ENCODE measurements at places on chromosomes 2 and 18. TPM values are rescaled to one million over a fixed set of nuclear protein-coding genes. Genes with fewer than 3 reads are reported as not detected.
A peak's percentile ranks its signal among the peaks of the same experiment; 100 is the strongest.

Gene ANKRD44
- total RNA-seq = 18.2 TPM

Gene LYG2
- not detected for total RNA-seq

Gene PLCD4
- total RNA-seq = 0.05 TPM

Gene C1QL2
- not detected for total RNA-seq

Gene TUBA3E
- total RNA-seq = not detected

Gene NPPC
- not detected for total RNA-seq

Gene TSN
- 18.3 TPM for total RNA-seq

Gene HOXD9
- not detected for total RNA-seq

Gene SLC16A14
- total RNA-seq = 0.79 TPM

DNA sequence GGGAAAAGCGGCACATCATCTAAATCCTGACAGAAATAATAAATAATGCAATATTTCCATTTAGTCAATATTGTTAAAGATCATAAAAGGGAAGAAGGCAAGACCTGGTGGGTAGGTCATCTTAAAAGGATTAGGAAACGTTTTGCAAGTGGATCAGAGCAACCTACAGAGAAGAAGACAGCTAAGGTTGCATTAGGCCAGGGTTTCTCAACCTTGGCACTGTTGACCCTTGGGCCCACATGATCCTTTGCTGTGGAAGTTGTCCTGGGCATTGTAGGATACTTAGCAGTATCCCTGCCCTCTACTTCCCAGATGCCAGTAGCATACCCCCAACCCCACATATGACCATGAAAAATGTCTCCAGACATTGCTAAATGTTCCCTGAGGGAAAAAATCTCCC, 55.0 kb downstream of the KLF7 start:
- no peaks in the 10 kb centered on the region for H3K27me3 ChIP-seq
- H3K27ac ChIP-seq = no peak overlapping the region

DNA sequence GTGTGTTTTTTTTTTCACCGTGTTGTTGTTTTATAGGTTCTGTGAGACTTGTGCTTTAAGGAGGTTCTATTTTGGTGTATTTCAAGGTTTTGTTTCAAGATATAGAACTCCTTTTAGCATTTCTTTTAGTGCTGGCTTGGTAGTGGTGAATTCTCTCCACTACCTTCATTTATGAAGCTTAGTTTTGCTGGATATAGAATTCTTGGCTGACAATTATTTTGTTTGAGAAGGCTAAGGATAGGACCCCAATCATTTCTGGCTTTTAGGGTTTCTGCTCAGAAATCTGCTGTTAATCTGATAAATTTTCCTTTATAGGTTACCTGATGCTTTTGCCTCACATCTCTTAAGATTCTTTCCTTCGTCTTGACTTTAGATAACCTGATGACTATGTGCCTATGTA, 66.8 kb downstream of the MSTN start:
- no peak overlapping the region for H3K27ac ChIP-seq
- no peaks in the 10 kb centered on the region for H3K27me3 ChIP-seq
- no peaks in the 10 kb centered on the region for H3K36me3 ChIP-seq
- DNase-seq = no peak
- no peaks in the 10 kb centered on the region for H3K4me1 ChIP-seq

DNA sequence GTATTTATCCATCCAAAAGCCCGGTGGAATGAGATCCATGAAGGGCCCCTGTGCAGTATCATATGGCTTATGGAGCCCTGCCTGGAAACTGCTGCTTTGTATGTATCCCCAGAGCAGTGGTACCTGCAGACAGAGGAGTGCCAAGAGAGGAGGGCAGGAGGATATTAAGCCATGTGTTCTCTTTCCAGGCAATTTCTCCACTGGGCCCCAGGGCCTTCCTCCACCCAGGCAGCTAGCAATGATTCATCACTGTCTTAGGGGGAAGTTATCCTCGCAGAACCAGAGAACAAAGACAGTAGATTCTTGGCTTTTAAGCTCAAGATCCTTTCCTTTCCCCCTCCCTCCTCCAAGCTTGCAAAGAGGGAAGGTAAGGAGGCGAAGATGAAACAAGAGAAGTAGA, 98.1 kb downstream of the LRRC30 start:
- no peak overlapping the region for H3K4me3 ChIP-seq
- no peak for DNase-seq
- H3K36me3 ChIP-seq = no peaks in the 10 kb centered on the region
- H3K4me1 ChIP-seq = no peaks in the 10 kb centered on the region
- no peak overlapping the region for H3K27ac ChIP-seq

- no peak overlapping the region for H3K27ac ChIP-seq
- H3K27me3 ChIP-seq = no peaks in the 10 kb centered on the region
- H3K4me1 ChIP-seq = peaks cover 6% of the 10 kb centered on the region
- H3K36me3 ChIP-seq = no peaks in the 10 kb centered on the region
- no peak overlapping the region for H3K4me3 ChIP-seq
These were observed 1.4 kb upstream of the UXS1 start for GRCh38 chr2:106195456-106195855.

GRCh38 chr2:240840435-240841060, 20.5 kb upstream of the KIF1A start:
- peak; percentile 64 for DNase-seq
- no peak overlapping the region for H3K27ac ChIP-seq
- H3K4me3 ChIP-seq = no peak overlapping the region

- no peak overlapping the region for H3K4me3 ChIP-seq
- H3K27me3 ChIP-seq = no peaks in the 10 kb centered on the region
These were observed 426.0 kb upstream of the CRIM1 start for GRCh38 chr2:35929551-35929950.

GRCh38 chr2:85165088-85165690, 32.0 kb downstream of the TCF7L1 start:
- no peak for DNase-seq
- no peak overlapping the region for H3K27ac ChIP-seq
- H3K4me1 ChIP-seq = peaks cover 7% of the 10 kb centered on the region
- H3K4me3 ChIP-seq = no peak overlapping the region
- H3K36me3 ChIP-seq = no peaks in the 10 kb centered on the region
- H3K27me3 ChIP-seq = no peaks in the 10 kb centered on the region

DNA sequence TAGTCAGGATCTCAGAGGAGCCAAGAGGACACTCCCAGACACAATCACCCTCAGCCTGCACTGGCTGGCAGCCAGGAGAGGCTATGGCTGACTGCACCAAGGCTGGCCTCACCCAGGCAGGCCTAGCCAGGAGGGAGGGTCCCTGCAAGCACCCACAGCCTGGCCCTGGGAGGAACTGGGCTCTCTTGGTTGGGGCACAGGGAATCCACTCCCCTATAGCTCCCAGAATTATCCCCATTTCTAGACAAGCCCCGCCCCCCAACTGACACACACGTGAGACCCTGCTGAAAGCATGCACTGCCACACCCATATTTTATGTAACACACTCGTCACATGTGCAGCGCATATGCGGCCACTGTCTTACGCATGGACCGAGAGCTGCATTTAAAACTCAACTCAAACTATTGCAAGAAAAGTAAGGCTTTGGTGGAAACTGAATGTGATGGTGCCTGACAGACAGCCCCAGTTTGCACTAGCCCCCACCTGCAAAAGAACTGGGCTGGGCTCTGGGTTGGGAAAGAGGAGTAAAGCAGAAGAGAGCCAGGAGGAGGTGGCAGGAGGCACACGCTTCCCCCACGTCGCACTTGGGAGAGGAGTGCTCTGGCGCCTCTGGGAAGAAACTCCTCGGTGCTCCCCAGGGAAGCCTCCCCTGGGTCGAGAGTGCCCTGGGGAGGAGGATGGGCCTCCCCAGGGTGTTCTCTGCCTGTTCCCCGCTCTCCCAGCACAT, 28.9 kb upstream of the ARHGEF4 start:
- no peak for DNase-seq
- no peaks in the 10 kb centered on the region for H3K27me3 ChIP-seq
- no peaks in the 10 kb centered on the region for H3K36me3 ChIP-seq
- no peaks in the 10 kb centered on the region for H3K4me1 ChIP-seq
- no peak overlapping the region for H3K27ac ChIP-seq
- H3K4me3 ChIP-seq = no peak overlapping the region

DNA sequence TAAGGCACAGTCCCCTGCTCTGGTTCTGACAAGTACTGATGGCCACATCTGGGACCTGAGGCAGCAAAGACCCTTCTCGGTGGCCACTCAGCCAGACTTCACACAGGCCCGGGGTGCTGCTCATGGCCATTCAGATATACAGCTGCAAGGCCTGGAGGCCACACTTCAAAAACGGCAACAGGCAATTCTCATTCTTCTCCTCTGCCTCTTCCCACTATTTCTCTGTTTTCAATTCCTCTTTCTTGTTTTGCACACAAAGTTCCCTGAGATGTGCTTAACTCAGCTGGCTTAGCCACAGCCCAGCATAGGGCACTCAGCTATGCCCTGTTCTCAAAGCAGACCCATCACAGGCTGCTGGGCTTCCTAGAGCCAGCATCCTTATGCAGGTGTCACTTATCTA, 29.9 kb downstream of the PTPN18 start:
- no peak overlapping the region for H3K27ac ChIP-seq
- no peak for DNase-seq
- H3K4me1 ChIP-seq = peaks cover 8% of the 10 kb centered on the region
- H3K4me3 ChIP-seq = no peak overlapping the region

- H3K27ac ChIP-seq = no peak overlapping the region
- no peaks in the 10 kb centered on the region for H3K4me1 ChIP-seq
- no peaks in the 10 kb centered on the region for H3K27me3 ChIP-seq
- no peak overlapping the region for H3K4me3 ChIP-seq
- DNase-seq = no peak
These were observed 26.3 kb downstream of the CAPG start for GRCh38 chr2:85383850-85384249.

DNA sequence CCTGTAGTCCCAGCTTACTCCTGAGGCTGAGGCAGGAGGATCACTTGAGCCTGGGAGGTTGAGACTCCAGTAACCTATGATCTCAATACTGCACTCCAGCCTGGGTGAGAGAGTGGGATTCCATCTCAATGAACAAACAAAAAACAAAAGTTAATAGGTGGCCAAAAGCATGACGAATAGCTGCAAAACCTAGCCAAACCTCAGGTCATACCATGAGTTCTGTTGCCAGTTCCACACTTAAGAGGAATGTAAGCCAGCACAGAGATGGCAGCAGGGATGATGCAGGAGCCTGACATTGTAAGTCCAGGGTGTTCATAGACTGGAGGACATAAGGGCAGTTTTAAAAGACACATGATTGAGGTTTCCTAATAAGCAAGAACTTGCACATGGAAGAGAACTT, 55.3 kb upstream of the RMDN2 start:
- no peaks in the 10 kb centered on the region for H3K36me3 ChIP-seq
- H3K27ac ChIP-seq = no peak overlapping the region
- no peak for DNase-seq
- H3K4me1 ChIP-seq = no peaks in the 10 kb centered on the region
- no peaks in the 10 kb centered on the region for H3K27me3 ChIP-seq

GRCh38 chr18:59423259-59423658, 64.2 kb upstream of the LMAN1 start:
- no peaks in the 10 kb centered on the region for H3K36me3 ChIP-seq
- H3K27ac ChIP-seq = no peak overlapping the region
- no peaks in the 10 kb centered on the region for H3K4me1 ChIP-seq
- H3K4me3 ChIP-seq = no peak overlapping the region
- no peak for DNase-seq

DNA sequence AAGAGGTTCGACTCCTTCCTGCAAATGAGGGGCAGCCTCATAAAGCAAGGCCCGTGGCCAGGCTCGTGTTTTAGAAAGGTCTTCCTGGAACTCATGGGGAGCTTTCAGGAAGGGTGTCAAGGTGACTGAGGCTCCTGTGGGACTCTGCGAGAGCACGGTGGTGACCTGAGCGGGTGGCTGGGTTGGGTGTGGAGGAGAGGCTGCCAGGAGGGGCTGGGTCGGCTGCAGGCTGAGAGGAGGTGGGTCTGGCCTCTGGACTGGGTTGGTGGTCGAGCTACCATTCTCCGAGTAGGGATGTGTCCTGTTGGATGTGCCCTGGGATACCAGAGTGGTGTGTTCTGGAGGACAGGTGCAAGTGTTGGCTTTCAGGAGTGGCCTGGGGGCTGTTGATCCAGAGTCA, 86.4 kb downstream of the DGKD start:
- H3K4me1 ChIP-seq = no peaks in the 10 kb centered on the region
- no peak overlapping the region for H3K4me3 ChIP-seq
- no peak for DNase-seq
- H3K36me3 ChIP-seq = peaks cover 26% of the 10 kb centered on the region
- H3K27me3 ChIP-seq = no peaks in the 10 kb centered on the region

DNA sequence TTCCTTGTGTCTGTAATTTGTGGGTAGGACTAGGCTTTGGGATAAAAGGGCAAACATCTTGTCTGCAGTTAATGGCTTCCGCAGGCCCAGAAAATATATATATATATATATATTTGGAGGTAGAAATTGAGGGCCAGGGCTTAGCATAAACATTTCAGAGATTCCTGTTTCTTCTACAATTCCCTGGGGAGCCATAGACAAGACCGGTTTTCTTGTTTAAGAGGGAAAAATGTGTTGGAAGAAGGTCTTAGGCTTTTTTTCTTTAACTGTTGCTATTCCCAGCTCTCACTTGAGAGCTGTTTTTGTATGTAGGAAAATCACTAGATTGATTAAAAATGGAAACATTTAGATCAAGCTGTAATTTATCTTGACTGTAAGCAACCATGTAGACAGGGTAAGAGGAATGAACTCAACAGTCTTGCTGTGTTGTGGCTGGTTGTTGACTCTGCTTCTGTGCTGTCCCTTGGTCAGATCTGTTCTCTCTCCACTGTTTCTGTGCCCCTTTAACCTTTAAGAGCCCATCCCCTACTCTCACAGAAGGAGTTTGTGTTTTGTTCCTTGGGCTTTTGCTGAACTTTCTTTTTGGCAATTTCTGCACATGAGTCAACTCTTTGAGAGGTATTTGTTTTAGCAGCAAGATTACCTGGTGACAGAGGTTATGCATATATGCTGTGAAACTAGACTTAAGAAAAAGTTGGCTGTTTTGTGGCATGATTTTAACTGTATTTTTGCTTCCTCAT, 58.3 kb downstream of the EFEMP1 start:
- H3K4me3 ChIP-seq = no peak overlapping the region
- no peaks in the 10 kb centered on the region for H3K4me1 ChIP-seq
- H3K27ac ChIP-seq = no peak overlapping the region

- H3K27me3 ChIP-seq = no peaks in the 10 kb centered on the region
- no peak overlapping the region for H3K27ac ChIP-seq
- H3K4me3 ChIP-seq = no peak overlapping the region
- DNase-seq = no peak
- no peaks in the 10 kb centered on the region for H3K36me3 ChIP-seq
- no peaks in the 10 kb centered on the region for H3K4me1 ChIP-seq
These were observed 258.8 kb downstream of the CYP26B1 start for GRCh38 chr2:71888751-71889445.

- H3K4me1 ChIP-seq = no peaks in the 10 kb centered on the region
- DNase-seq = no peak
- H3K27ac ChIP-seq = no peak overlapping the region
- H3K36me3 ChIP-seq = no peaks in the 10 kb centered on the region
- H3K4me3 ChIP-seq = no peak overlapping the region
- no peaks in the 10 kb centered on the region for H3K27me3 ChIP-seq
These were observed 144.3 kb upstream of the TFPI start for GRCh38 chr2:187698374-187699110.

GRCh38 chr2:127044165-127044718, 62.7 kb downstream of the BIN1 start:
- no peak overlapping the region for H3K27ac ChIP-seq
- DNase-seq = no peak
- no peaks in the 10 kb centered on the region for H3K27me3 ChIP-seq
- H3K4me1 ChIP-seq = no peaks in the 10 kb centered on the region
- no peak overlapping the region for H3K4me3 ChIP-seq

GRCh38 chr2:41829052-41829451, 218.8 kb upstream of the PKDCC start:
- no peak for DNase-seq
- H3K27me3 ChIP-seq = no peaks in the 10 kb centered on the region
- no peaks in the 10 kb centered on the region for H3K36me3 ChIP-seq
- no peak overlapping the region for H3K4me3 ChIP-seq
